ENCODE measurements at places on chromosomes 6 and 20. TPM values are rescaled to one million over a fixed set of nuclear protein-coding genes. Genes with fewer than 3 reads are reported as not detected.

ZBTB12 gene
- 3.3 TPM for total RNA-seq

KCNQ5 gene
- not detected for total RNA-seq

MAFB gene
- 12.9 TPM for total RNA-seq

ZBP1 gene
- total RNA-seq: 0.15 TPM

SIGLEC1 gene
- total RNA-seq: 7.1 TPM
